T-helper 2 cell (primary cell): ENCODE measurements at places on chromosomes 2 and 18.

DNA sequence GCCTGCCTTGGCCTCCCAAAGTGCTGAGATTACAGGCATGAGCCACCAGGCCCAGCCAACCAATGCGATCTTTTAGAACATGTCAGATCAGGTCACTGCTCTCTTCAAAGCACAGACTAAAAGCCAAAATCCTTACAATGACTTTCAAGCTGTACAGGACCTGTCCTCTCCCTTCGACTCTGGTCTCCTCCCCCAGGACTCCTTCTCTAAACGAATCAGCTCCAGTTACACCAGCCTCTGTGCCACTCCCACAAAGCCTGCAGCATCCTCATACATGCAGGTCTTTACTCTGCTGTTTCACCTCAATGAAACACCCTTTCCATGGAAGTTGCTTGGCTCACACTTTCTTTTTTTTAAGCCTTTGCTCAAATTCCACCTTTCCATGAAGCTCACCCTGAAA is 436.0 kb downstream of the METTL4 start:
- no peak for DNase-seq

- no peak for DNase-seq
These were observed 85.1 kb downstream of the NCOA1 start for GRCh38 chr2:24576146-24576545.

DNA sequence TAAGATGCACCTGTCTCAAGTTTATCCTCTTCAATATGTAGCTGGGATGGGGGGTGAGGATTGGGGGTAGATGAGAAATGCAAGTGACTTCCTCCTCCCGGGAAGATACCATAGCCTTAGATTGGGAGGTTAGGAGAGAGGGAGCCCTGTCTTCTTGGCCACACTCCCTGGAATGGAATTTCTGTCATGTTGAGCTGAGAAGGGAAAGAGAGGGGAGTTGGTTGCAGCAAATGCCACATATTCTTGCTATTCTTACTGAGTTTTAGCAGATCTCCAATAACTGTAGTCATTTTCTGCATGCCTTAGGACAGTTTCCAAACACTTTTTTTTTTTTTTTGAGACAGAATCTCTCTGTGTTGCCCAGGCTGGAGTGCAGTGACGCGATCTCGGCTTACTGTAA is 35.9 kb downstream of the TAF4B start:
- no peak for DNase-seq

GRCh38 chr2:168003876-168004275 is 243.5 kb downstream of the STK39 start:
- DNase-seq = no peak

DNA sequence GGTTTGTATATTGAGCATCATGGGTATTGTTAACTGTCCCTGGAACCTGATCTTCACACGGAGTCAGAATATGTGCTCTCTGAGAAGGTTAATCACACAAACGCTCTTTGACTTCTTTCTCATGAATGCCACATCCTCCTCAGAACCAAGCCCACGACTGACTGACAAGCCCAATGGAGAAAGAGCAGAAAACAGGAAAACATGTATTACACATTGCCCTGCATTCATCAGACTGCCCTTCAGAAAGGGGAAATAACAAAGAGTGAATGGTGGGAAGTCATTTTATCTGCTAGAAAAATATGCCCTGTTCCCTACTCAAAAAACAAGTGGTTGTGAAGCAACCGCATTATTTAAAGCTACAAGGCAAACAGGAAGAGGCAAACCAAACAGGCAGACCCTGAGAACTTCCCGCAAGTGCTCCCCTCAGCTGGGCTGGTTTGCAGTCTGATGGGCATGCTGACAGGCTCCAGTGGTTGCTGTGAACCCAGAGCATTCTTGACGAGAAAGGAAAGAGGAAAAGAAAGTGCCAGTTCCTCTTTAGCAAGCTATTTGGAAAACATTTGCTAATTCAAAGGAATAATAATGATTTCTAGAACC is 172.9 kb upstream of the SETBP1 start:
- no peak for DNase-seq

- DNase-seq = no peak
These were observed 484.7 kb upstream of the NRP2 start for GRCh38 chr2:205197468-205198139.
